ENCODE measurements at places on chromosomes 6 and 20.

GRCh38 chr6:167946007-167946406, 51.5 kb upstream of the KIF25 start:
- DNase-seq: no peak

- DNase-seq: no peak
These were observed 14.1 kb upstream of the BEND3 start for GRCh38 chr6:107129370-107129925.

DNA sequence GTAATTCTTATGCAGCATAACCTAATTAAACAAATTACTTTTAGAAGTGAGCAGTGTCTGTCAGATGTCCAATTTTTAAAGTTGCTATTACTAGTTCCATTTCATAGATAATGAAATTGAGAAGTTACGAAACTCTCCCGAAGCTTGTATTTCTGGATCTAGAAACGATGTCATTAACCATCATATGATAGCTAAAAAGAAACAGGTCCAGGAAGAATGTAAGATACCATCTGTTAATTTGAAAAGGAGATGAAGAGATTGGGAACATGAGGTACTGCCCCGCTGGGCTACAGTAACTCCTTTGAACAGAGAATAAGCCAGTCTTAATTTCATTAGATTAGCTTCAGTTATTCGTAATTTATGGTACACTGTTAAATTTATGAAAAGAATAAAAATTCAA, 47.5 kb upstream of the TMX4 start:
- no peak for DNase-seq

DNA sequence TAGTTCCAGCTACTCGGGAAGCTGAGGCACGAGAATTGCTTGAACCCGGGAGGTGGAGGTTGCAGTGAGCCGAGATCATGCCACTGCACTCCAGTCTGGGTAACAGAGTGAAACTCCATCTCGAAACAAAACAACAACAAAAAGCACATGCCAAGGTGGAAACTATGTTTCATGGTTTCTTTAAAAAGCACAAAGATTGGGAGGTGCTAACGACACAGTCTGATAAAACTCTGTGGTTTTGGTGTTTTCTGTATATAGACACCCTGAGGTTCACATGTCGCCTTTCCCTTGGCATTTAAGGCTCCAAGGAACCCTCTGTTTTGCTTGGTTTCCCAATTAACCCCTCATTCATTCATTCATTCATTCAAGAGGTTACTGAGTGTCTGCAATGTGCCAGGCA, 253.4 kb upstream of the SULF2 start:
- DNase-seq: no peak

DNA sequence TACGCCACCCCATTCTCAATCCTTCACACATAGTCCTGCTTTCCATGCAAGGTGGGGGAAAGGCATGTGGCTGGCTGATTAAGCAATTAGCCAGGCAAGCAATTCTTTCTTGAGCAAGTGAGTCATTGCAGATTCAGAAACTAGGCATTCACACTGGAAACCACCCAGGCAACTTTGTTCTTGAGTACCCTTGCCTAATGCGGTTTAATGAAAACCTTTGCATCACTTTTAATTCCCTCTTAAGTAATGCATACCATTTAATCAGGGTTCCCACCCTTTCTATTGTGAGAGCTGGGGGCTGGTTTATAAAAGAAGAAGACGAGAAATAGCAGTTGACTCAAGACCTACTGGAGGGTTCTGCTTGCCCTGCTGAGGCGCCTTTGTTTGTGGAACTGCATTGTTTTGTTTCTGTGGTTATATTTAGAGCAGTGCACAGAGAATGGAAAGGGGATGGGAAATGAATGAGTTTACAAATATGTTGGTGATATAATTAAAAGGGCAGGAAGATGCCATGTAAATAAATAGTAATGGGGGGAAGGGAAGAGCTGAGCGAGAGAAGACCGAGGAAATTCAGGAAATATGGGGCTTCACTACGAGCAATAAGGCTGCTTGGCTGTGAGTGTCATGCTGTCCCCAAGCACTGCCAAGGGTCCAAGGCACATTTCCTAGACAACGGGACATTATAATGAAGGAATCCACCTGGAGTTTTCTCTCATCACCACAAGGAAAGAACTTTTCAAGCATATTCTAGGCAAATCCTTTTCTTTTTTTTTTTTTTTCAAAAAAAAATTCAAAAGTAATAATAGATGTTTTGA, 48.8 kb upstream of the TSHZ2 start:
- DNase-seq: no peak

DNA sequence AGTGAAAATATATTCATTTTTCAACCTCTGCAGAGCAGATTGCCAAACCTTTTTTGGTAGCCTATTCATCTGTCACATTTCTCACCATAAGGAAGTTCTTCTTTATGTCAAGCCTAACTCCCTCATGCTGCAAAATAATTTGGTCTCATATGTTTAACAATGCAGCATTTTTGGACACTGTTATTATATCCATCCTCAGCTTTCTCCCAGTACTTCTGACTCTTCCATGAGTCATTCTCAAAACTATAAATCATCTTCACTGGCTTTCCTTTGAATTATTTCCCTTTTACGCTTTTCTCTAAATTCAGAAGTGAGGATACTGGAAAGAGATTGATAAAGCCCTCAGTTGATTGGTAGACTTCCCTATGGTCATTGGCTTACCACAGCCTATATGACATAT, 192.2 kb downstream of the TPBG start:
- no peak for DNase-seq

- no peak for DNase-seq
These were observed 26.4 kb upstream of the PTGIS start for GRCh38 chr20:49594143-49594930.

GRCh38 chr20:64160526-64161355, 3.5 kb upstream of the MYT1 start:
- no peak for DNase-seq

Measured in stimulated activated CD4-positive, alpha-beta T cell treated with anti-CD3 and anti-CD28 coated beads, Interleukin-15, amount 100 ng/mL, for 1 hour (primary cell).